ENCODE measurements at places on chromosomes 6 and 20.

GRCh38 chr6:77124604-77125003 is 338.7 kb downstream of the HTR1B start:
- no peak for DNase-seq

DNA sequence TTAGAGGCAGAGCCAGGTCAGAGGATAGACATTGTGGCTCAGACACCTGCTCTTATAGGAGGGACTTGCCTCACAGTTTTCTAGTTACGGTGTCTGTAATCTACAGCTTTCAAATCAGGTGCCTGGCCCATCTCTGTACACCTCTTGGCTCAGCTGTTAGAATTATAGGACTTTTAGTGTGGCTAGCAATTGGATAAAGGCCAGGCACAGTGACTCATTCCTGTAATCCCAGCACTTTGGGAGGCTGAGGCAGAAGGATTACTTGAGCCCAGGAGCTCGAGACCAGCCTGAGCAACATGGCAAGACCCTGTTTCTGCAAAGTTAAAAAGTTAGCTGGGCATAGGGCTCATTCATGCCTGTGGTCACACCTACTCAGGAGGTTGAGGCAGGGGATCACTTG is 20.0 kb downstream of the BRPF3 start:
- DNase-seq, result no peak

- DNase-seq, result no peak
Measured at GRCh38 chr6:167676666-167677421, 149.9 kb upstream of the AFDN start.

DNA sequence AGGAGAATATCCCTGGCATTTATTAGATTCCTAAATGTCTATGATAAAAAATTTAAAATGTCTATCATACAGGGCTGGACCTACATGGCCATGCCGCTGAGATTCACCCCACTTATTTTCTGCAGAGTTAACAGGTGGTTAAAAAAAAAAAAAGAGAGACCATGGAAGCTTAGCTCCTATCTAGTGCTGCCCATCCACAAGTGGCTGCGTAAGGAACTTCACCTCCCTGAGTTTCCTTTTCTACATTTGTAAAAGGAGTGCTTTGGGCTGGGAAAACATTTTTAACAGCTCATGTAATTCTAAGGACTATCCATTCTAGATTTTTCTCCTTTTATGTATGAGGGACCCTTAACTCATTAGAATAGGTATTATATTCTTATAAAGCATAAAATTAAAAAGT is 534.1 kb downstream of the MMUT start:
- DNase-seq, result no peak

GRCh38 chr6:142696123-142697000 is 248.6 kb downstream of the HIVEP2 start:
- DNase-seq, result no peak

- no peak for DNase-seq
Measured at GRCh38 chr6:139584599-139584998, 210.2 kb upstream of the CITED2 start.

DNA sequence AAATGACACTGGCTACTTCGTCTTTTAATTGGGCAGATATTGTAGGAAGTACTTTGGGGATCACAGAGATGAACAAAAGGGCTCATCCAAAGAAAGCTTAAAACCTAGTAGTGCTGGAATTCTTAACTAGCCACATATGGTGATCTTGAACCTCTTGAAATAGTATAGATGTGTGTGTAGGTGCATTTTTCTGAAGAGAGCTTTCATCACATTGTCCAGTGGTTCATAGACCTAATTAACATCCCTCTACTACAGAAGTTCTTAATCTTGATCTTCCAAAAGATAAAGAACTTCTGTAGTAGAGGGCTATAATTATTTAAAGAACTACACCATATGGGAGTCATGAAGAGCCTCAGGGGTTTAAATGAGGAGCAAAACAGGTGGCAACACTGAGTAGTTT is 2.3 kb upstream of the PRIM2 start:
- no peak for DNase-seq

GRCh38 chr6:1552296-1552761 is 57.4 kb upstream of the FOXC1 start:
- no peak for DNase-seq

DNA sequence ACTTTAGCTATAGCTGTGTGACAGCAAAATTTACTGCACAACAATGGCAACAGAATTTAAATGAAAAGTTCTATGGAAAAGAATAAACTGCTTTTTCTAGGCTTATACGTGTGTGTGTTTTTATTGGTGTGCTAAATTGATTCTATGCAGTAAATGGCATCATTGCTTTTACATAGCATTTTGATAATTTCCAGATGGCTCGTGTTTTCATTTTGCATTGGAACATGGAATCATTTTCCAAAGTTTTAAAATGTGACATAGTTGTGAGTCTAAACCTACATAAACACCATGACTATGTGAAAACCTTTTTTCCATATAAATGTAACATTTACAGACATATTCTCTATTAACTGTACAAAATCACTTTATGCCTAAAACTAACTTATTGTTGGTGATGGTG is 127.8 kb downstream of the SIM1 start:
- DNase-seq, result no peak

DNA sequence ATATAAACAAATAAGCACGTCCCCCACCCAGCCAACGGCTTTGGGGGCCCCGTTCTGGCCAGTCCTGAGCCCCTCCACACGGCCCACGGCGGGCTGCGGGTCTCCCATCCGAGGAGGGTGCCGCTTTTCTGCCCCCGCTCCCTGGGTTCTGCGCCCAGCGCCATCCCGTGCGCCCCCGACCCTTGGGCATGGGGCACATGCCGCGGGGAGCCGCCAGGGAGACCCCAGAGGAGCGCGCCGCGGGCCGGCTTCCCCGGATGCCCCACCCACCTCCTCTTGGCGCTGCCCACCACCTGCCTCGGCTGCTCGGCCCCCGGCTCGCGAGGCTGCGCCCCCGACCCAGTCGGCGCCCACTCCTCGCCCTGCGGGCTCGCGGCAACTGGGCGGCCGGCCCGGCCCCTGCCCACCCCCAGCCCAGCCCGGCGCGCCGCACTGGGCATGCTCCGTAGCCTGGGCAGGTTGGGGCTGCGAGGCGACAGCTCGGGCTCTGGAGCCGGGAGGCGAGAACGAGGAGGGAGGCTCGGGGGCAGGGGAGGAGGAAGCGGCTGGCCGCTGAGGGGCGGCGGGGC is 570 bp upstream of the PLCB4 start:
- DNase-seq, result peak; percentile 70

DNA sequence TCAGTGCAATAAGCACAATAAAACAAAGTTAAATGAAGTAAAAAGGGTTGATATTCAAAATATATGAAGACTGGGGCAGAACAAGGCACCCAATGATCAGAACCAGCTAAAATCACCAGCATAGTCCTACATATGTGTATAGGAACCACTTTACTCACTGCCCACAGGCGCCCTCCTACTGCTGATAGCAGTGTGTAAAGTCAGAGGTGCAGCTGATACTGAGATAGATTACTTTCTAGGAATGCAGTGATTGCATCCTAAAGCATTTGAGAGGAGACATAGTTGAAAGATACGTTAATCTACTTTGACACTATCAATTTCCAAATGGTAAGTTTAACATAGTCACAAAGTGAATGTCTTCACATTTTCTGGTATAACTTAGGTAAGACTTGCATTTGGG is 161.1 kb upstream of the MCHR2 start:
- DNase-seq, result no peak

DNA sequence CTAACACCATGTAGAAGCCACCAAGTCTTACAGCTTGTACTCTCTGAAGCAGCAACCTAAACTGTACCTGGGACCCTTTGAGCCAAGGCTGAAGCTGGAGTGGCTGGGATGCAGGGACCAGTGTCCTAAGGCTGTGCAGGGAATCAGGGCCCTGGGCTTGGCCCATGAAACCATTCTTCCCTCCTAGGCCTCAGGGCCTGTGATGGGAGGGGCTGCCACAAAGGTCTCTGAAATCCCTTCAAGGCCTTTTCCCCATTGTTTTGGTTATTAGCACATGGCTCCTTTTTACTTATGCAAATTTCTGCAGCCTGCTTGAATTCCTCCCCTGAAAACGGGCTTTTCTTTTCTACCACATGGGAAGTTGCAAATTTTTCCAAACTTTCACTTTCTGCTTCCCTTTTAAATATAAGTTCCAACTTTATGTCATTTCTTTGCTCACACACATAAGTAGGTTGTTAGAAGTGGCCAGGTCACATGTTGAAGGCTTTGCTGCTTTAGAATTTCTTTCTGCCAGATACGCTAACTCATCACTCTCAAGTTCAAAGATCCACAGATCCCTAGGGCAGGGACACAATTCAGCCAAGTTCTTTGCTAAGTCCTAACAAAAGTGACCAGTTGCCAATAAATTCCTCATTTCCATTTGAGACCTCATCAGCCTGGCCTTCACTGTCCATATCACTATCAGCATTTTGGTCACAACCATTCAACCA is 28.2 kb upstream of the ATXN1 start:
- DNase-seq, result no peak

DNA sequence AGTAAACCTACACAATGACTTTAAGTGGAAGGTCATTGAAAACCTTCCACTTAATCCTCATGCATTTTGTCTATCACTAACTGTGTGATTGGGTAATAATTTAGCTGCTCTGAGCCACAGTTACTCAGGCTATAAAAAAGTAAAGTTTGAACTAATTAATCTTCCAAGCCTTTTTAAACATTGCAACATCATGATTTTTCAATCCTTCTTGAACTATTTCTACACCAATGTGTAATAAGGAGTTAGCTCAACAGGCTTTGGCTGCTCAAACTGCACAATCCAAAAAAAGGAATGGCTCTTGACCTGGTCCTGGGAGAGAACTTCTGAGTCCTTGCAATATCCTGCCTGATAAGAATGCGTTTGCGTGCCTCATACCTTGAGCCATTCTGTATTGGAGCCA is 34.8 kb upstream of the FILIP1 start:
- no peak for DNase-seq

GRCh38 chr6:150549674-150550101 is 50.0 kb upstream of the PLEKHG1 start:
- no peak for DNase-seq

DNA sequence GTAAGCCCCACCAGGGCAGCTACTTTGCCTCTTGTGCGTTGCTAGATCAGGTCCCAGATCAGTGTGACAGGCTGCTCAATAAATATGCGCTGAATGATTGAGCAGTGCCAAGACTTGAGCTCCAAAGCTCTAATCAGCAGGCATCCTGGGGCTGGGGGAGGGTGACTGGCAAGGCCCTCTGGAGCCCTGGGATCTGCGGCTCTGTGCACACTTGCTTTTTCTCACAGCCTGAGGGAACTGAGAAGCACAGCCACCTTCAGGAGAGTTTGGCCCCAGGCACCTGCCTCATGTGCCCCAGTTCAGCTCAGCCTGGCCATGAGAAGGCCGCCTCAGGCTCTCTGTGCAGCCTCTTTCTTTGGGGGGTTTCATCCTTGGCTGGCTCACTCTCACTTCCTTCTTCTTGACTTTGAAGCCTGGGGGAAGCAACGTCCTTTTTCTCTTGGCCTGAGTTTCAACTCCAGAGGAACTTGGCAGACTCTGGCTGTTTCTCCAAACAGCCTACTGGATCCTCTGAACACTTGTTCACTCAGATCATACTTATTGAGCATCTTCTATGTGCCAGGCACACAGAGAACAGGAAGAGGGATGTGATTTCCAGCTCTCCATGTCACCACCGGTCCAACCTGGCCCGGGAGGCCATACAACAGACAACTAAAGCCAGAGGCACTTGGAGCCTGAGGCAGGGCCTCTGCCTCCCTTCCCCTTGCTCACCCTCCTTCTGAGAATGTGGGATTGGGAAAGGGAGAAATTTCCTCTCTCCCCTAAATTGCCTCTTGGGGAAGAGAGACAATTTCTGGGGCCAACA is 114.0 kb downstream of the VEGFA start:
- no peak for DNase-seq

GRCh38 chr6:35731736-35732532 is 4.9 kb upstream of the ARMC12 start:
- DNase-seq, result peak; percentile 94

- DNase-seq, result peak; percentile 54
Measured at GRCh38 chr20:20237093-20237959, 130.6 kb upstream of the INSM1 start.

DNA sequence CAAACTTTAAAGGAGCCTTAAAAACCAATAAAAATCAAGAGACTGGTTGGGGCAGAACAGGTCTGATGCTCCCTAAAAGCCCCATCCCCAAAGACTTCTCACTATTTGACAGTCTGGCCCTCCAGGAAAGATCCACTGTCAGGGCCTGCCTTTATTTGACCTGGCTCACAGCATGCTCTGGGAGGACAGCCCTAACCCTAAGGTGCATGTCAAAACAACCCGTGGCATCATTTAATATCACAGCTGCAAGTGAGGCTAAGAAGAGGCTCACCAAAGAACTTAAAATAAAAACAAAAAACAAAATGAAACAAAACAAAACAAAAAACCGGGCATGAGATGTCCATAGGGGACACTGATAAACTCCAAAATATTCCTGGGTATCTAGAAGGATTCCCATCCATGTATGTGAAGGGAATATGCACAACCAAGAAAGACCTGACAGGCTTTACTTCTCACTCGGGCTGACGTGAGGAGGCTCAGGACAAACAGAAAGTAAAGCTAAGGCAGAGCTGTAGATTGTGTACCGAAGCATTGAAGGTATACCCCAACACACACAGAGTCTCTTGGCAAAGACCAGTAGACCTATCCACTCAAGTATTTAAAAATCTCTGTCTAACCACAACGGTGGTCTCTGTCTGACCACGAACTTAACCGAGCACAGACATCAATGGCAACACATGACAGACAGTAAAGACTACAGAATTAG is 57.3 kb downstream of the AHI1 start:
- no peak for DNase-seq

Data from WTC11 (cell line).